Suppressor macrophage treated with lipopolysaccharide for 4 hours (primary cell): ENCODE measurements at places on chromosomes 13 and 19.

DNA sequence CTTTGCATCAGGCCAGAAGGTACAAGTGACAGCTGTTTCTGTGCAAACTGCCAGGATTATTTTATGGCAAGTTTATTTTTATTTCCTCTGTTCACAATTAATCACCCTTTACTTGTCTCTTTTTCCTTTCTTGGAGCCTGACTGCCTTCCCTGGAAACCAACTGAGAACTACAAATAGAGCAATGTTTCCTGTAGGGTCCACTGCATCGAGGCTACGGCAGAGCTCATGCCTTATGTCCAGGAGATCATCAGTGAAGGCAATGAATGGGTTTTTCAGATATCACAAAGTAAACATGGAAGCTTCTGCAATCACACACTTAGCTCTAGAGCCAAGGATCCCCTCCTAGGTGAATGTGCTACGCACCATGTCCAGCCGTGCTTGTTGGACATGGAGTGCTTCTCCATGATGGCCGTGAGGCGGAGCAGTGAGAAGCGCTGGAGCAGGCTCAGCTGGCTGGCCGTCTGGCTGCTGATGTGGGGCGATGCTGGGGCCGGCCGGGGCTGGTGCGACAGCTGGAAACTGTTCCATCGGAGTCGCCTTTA is 110.9 kb downstream of the KL start:
- DNase-seq: no peak

DNA sequence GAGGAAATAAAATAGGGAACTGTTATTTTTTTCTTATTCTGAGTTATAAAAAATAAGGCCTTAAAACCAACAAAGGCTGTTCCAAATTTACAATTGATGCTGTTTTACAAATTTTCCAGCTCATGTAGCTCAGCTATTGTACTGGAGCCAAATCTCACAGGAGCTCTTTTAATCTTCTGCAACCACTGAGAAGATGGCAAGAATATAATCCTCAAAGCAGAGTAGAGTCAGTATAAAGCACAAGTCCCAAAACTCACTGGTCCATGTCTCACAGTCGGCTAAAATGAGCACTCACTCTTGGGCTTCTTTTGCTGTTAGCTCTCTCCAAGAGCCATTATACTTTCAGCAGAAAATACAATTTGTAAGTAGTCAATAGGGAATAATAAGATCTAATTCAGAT is 1074.4 kb upstream of the PRR20A start:
- DNase-seq: no peak

DNA sequence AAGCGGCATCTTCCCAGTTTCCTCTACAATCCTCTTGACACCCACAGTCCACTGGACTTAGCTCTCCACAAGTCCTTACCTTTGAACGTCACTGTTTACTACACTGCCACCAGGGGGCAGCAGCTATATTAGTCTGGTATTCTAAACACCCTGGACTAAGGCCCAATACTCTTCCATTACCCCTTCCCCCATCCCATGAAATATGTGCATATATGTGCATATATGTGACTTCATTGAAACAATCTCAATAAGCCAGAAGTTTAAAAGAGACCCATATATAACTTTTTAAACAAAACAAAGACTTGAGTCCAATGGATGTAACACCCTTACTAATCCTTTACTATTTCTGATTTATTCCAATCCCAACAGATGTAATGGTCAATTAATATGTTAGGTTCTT is 15.5 kb downstream of the GGACT start:
- peak; percentile 87 for DNase-seq

DNA sequence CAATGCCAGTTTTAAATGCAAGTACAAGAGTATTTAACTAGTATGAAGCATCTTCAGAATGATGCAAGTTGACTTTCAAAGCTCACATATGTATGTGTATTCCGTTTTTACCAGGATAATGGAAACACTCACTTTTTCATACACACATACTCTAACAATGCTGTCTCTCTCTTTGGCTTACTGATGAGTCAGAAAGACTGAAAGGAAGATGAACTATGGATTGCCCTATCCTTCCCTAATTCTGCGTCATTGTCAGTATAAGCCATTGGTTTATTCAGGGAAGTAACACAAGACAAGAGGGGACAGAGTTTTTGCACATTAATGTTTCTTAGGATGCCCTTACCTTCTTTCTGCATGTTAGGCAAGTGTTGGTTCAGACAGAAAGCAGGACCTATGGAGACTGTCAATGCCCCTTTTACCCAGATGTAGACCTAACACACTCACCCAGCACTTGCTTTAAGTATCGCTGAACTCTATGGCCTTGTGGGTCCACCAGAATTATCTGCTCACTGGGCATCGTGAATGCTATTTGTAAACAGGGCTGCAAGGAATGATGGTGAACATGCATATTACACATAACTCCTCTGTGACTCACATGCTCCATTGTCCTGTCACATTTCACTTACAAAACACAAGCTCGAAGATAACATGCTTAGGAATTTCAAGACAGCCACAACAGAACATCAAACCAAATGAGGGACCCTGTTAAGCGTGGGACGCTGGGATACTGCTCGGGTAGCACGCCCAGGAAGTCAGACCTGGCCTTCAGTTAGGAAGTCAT is 10.0 kb upstream of the OXGR1 start:
- peak; percentile 72 for DNase-seq

- DNase-seq: no peak
Measured at GRCh38 chr13:25046274-25046984, 49.5 kb upstream of the PABPC3 start.

- no peak for DNase-seq
Measured at GRCh38 chr19:13033244-13033643, 38.0 kb downstream of the NFIX start.

DNA sequence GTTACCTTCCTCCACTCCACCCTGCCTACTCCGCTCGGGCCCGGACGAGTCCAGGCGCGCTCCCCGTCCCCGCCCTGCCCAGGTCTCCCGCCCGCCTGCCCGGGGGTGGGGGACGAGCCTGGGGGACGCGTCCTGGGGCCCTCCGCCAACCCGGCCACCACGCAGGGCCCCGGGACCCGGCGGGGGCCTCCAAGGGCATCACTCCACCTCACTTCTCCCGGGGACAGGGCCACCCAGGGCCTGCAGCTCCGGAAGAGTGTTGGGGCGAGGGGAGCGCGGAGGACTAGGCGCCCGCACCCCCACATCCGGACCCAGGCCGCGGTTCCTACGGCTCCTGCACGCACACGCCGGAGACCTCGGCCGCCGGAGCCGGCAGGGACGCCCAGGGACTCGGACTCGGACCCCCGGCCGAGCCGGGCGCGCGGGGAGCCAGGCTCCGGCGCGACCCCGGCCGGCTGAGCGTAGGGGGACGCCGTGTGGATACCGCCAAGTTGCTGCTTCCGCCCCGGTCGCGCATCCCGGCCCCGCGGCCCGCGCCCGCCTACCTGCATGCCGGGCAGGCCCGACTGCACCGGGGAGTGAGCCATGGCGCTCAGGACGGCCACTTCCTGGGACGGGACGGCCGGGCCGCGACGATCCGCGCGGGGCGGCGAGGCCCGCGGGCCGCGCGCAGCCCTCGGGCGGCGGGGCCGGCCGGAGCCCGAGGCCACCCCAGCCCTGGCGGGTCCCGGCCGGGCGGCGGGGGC is 534 bp downstream of the STK24 start:
- DNase-seq: peak; percentile 46

GRCh38 chr19:46429999-46430398 is 1.3 kb upstream of the PNMA8C start:
- DNase-seq: no peak

DNA sequence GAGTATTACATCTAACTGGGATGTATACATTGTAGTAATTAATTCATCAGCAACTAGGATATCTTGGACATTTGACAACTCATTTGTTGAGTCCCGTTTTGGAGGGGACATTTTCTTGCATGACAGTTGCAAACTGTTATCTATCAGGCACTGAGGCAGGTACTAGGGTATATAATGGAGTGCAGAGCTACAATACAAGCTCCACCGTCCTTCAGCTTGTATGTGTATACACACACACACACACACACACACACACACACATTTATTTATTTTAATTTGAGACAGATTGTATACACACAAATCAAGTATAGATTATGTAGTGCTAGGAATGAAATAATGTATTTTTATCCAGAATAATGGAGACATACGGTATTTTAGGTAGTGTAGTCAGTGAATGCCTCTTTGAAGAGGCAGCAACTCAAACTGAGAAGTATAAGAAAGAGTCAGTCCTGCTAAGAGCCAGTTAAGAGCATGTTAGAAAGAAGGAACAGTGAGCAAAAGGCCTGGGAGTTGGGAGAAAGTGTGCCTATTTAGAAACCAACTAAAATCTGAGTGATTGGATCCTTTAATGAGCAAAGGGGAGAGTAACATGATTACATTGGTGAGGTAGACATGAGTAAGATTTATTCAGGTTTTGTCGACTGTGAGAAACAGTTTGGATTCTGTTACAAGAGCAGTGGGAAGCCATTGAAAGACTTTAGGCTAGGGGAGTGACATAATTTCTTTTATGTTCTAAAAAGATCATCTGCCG is 74.5 kb downstream of the NBEA start:
- no peak for DNase-seq

DNA sequence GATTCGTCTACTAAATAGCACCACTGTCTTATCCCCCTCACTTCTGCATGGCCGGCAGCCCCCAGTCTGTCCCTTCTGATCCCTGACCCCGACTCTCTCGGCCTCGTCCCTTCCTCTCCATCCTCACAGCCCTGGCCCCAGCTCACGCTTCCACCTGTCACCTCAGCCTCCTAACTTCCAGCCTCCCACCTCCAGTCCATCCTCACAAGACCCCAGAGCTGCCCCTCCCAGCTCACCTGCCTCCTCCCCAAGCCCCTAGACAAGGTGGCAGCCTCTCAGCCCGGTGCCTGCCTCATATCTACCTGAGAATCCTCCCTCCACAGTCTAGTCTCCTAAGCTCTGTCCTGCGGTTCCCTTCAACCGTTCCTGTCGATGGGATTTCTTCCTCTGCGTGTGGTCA is 10.0 kb downstream of the KCNC3 start:
- DNase-seq: no peak

DNA sequence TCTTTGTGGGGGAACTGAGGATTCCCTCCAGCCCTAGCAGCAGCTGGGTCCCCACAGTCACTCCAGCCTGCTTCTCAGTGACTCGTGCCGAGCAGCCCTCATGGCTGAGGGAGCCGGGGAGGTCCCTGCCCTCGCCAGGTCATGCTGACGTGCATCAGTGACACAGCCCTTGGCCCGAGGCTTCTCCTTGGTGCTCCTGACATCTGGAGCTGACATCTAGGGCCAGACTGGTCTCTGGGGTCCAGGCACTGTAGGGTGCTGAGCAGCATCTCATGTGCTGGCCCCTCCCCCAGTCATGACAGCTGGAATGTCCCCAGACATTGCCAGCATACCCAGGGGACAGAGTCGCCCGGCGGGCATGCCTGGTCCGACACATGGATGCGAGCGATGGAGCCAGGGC is 14.4 kb downstream of the COMP start:
- no peak for DNase-seq

GRCh38 chr13:31982540-31982939 is 49.0 kb upstream of the FRY start:
- DNase-seq: peak; percentile 85

GRCh38 chr19:16324384-16325160 is at the start of gene KLF2:
TSS of gene KLF2 (plus strand) at chr19:16324826. CDS start at chr19:16324924, 98 bp downstream.
- peak; percentile 96 for DNase-seq

- DNase-seq: peak; percentile 78
Measured at GRCh38 chr13:48979892-48980291, 4.2 kb downstream of the FNDC3A start.

DNA sequence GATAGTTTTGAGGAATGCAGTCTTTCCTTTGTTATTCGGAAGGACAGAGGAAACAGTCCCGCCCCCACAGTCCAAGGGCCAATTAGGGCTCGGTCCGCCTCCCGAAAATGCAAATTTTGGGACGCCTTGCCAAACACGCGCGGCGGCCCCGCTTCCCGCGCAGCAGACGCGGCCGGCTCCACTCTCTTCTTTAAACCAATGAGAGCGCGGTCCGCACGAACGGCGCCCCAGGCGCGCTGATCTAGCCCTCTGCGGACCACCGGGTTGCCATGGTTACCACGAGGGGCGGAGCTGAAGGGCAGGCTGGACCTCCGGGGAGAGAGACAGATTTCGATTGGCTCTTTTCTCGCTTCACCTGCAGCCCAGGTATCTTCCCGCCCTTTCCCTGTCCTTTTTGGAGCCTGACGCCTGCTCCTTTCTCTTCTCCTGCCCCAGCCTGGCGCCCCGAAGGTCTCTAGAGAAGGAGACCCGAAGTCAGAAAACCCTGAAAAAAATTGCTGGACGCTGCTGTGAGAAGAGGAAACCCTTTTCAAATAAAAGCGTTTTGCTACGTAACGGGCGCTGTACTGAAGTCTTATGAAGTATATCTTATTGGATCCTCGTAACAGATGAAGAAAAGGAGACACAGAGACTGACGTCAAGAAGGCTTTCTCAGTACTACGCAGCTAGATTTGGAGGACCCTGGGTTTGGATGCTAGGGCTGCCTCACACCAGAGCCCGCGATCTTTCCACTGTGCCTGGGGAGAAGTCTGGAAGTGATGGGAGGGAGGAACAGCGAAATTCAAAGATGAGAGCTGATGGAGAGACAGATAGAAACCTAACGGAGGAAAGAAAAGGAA is 2.0 kb downstream of the PTH2 start:
- peak; percentile 67 for DNase-seq

DNA sequence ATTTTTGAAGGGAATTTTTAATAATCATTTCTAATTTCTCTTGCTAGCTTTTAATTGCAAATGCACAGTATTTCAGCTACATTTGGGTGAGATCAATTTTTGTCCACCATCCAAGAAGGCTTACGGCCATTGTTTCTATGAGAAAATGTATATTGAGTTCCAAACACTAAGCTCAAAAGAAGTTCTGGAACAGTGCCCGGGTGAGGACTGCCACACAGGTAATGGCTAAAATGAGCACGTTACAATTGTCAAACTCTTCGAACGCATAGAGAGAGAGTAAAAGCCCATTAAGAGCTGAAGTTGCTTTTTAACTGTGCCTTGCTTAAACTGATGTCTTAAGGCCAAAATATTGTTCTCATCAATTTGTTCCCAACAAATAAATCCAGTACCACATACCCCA is 755.0 kb downstream of the DIAPH3 start:
- no peak for DNase-seq

- no peak for DNase-seq
Measured at GRCh38 chr13:43483930-43484329, 302.8 kb downstream of the ENOX1 start.

DNA sequence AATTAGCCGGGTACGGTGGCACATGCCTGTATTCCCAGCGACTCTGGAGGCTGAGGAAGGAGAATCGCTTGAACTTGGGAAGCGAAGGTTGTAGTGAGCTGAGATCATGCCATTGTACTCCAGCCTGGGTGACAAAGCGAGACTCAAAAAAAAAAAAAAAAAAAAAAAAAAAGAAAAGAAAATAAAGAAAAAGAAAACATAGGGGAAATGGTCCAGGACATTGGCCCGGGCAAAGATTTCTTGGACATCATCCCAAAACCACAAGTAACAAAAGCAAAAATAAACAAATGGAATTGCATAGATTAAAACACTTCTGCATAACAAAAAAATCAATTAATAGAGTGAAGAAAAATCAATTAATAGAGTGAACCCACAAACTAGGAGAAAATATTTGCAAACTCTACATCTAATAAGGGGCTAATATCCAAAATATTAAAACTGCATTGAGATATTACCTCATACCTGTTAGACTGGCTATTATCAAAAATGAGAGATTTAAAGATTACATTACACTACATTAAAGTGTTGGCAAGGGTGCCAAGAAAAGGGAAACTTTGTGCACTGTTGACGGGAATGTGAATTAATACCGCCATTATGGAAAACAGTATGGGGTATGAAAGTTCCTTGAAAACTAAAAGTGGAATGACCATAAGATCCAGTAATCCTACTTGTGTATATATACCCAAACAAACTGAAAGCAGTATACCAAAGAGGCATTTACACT is 18.5 kb upstream of the ABCC4 start:
- no peak for DNase-seq
